ENCODE measurements at places on chromosomes 1 and 21.

GRCh38 chr1:38962560-38962959 lies 20.9 kb upstream of the RHBDL2 start:
- no peak for DNase-seq

DNA sequence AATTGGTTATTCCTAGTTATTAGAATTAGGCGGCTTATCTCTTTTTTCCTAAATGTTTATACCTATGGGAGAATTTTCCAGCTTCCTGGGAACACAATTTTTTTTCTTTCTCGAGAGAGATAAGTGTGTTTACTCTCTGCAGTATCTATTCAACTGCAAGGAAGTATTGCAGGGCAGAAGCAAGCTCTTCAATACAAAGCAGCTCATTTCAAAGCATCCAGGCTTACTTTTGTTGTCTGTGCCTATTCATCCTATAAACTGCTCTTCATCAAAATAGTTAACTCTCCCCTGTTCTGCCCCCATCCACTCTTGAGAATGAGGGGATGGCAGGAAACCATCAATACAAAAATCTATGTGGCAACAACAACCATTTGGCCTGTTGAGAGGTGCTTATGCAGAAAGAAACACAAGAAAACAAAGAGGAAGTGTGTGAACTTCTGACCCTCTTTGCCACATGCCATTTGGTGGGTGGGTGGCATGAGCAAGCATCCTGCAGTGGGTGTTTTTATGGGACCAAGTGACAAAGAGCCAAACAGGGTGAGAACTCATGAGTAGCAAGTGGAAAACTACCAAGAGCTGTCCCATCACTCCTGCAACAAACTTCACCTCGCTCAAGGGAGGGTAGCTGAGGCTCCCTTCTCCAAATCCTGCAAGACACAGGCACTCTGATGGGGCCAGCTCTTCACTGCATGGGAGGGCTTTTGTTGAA lies 50.6 kb upstream of the MRPS6 start:
- no peak for DNase-seq

- DNase-seq = no peak
These were observed 384.0 kb downstream of the LTN1 start for GRCh38 chr21:28608646-28609045.

- no peak for DNase-seq
These were observed 98.9 kb downstream of the DHRS3 start for GRCh38 chr1:12518931-12519692.

DNA sequence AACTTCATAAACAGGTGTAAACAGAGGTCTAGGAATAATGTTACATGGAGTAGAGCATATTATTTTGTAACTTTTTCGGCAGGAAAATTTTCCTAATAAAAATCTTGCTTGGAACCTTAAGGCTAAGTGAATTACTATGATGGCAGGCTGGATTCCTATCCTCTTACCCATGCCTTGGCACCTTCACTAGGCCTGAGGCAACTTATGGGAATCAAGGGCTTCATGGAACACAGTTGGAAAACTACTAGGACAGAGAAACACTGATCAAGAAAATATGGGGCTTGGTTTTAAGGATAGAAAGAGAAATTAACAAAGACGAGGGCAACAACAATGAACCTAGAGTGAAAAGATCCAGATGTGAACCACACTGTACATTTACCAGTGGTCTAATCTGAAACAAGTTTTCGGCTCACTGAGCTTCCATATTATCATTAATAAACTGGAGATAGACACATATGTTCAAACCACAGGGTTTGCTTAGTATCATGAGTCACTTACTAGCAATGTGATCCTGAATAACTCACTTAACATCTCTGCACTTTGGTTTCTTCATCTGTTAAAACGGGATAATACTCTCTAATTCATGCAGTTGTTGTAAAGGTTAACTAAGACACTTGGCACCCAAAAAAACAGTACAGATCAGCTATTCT lies 68.5 kb downstream of the GPATCH2 start:
- DNase-seq = no peak

GRCh38 chr1:224558904-224559303 lies 57.2 kb upstream of the CNIH3 start:
- no peak for DNase-seq

GRCh38 chr21:38379147-38379546 lies 119.1 kb downstream of the ERG start:
- no peak for DNase-seq

GRCh38 chr1:10973956-10974881 lies 38.2 kb upstream of the TARDBP start:
- no peak for DNase-seq

DNA sequence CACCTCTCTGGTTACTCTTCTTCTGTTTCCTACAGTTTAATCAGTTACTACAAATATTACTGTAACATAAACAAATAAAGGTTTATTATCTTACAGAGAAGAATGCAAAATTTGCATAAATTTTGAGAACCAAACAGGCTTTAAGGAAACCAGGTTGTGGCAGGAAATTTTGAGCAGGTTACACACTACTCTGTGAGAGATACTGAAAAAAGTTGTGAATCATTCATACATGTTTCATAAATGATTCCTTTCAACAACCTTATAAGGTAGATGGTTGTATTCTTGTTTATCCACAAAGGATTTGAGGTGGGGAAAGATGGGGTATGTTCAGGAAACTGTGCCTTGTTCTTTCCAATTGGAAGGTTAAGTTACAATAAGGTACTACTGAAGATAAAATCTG lies 58.6 kb downstream of the MAST2 start:
- DNase-seq = no peak

GRCh38 chr21:38487901-38488639 lies 10.2 kb downstream of the ERG start:
- peak; percentile 64 for DNase-seq

GRCh38 chr1:175599212-175599705 lies 144.1 kb downstream of the TNR start:
- DNase-seq = no peak

- no peak for DNase-seq
These were observed 9.6 kb upstream of the TNFRSF25 start for GRCh38 chr1:6475381-6476133.
